ENCODE measurements at places on chromosomes 1 and 21.

- DNase-seq: peak; percentile 53
Observed at GRCh38 chr1:3033040-3033789, 11.9 kb downstream of the ACTRT2 start.

DNA sequence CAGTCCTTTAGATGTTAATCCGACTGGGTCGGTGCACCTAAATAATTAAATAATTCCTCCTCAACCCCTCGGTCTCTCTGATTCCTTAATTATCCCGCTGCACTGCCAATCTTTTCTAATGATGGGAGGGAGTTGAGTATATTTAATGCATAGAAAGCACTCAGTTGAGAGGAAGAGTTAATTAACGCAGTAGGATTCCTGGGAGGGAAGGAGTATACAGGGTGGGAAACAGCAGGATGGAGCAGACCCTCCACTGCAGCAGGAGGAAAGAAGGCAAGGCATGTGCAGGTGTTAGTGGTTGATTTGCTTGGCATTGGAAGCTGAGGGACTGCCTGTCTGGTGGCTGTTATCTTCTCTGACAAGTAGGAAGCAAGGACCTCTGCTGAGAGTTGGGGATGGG, 9.9 kb upstream of the REN start:
- peak; percentile 1 for DNase-seq

DNA sequence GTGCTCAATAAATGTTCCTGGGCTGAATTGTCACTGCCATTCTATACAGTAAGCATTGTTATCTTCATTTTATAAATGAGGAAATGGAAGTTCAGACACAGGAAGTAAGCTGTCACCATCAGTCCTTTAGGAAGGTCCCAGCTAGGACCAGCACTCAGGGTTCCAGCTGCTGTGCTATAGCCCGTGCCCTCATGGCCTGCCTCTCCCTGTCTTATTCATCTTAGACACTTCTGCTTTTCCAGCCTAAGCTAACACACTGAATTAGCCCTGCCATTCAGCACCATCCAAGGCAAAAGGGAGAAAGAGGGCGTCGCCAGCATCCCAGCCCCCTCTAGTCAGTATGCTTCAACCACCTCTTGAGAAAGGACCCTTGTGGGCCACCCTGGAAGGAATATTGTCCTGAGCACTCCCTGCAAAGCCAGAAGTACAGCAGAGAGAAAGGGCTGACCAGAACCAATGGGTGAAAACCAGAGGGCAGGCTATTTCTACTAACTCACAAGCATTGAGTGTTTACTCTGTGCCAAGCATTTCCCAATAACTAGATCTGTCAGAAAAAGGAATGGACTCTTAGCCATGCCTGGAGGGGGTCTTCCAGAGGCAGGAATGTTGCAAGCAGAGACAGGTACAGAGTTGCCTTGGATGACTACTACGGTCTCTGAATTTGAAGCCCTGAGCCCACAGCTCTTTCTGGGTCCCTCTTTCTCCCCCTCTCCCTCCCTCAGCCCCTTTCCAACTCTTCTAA, 77.9 kb upstream of the NFIA start:
- no peak for DNase-seq

GRCh38 chr1:51473331-51474115, 45.5 kb downstream of the EPS15 start:
- DNase-seq: no peak

DNA sequence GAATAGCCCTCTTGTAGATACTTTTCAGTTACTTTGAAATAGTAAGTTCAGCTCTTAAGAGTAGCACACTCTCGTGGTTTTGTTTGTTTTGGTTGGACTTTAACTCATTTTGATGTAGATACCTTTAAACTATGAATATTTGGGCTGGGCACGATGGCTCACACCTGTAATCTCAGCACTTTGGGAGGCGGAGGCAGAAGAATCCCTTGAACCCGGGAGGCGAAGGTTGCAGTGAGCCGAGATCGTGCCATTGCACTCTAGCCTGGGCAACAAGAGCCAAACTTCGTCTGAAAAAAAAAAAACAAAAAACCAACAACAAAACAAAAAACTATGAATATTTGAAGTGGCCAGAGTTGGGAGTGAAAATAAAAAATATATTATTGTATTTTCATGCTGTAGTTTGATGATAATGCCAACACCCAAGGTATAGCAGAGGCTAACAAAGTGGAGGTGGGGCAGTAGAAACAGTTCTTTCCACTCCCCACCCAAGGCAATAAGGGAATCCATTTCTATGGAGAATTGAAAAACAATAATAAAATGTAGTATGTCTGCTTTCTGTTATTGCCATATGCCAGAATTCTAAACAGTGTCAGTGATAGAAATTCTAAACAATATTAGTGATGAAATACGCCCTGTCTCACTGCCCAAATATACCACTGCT, 1.7 kb downstream of the ZNF326 start:
- DNase-seq: no peak

DNA sequence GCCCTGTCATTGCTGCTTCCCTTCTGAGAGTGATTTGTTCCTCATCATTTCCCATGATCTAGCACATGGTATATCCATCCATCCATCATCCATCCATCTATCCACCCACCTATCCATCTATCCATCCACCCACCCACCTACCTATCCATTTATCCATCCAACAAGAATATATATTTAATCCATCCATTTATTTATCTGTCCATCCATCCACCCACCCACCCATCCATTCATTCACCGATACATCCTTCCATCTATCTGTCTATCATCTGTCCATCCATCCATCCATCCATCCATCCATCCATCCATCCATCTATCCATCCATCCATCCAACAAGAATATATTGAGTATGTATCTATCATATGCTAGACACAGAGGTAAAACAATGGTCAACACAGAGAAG, 100.0 kb upstream of the ACTL8 start:
- no peak for DNase-seq

DNA sequence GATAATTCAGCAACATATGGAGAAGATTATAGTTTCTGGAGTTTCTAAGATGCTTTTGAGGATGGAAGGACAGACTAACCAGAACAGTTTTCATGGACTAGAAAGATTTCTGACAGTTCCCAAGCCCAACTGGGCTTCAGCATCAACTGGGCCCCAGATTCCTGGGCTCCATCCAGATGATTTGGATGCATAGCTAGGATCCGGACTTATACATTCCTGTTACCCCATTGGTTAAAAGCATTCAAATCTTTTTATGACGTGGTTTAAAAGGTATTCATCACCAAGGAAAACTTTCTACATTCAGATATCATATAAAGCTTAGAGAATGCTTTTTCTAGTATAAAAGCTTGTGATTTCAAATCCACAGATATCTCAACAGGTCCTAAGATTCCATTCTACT, 29.7 kb downstream of the TSHB start:
- no peak for DNase-seq

- no peak for DNase-seq
Observed at GRCh38 chr1:13790290-13791030, 90.5 kb downstream of the PRDM2 start.

GRCh38 chr1:26478159-26478558, 5.9 kb downstream of the HMGN2 start:
- no peak for DNase-seq

DNA sequence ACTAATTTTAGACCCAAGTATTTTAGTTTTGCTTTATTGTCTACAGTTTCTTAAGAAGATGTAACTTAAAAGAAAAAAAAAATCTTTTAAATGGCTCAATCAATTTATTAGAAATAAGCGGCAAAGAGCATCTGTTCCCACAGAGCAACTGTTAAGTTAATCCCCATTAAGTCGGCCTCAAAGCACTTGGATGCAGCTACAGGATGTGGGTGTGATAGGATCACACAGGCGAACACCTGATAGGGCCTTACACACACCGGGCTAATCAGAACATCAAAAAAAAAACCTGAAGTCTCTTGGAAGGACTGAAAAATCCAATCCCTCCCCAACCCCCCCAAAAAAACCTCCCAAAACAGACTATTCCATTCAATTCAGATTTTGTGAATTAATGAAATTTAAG, 23.0 kb downstream of the APP start:
- no peak for DNase-seq

GRCh38 chr1:224106568-224107281, 7.2 kb upstream of the FBXO28 start:
- no peak for DNase-seq
